HFF-Myc (cell line): ENCODE measurements at places on chromosomes 7 and 10.

DNA sequence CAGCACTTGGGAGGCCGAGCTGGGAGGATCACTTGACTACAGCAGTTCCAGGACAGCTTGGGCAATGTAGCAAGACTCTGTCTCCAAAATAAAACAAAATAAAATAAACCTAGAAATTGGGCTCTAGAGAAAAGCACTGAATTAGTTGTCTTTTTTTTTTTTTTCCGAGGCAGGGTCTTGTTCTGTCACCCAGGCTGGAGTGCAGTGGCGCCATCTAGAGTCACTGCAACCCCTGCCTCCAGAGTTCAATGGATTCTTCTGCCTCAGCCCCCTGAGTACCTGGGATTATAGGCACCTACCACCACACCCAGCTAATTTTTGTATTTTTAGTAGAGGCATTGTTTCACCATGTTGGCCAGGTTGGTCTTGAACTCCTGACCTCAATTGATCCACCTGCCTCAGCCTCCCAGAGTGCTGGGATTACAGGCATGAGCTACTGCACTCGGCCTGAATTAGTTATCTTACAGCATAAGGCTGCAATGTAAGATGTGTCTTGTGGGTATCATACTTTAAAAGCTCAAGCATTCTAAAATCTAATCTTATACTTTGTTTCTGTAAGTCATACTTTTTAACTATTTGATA, 12.8 kb downstream of the MEIG1 start:
- DNase-seq, result no peak

DNA sequence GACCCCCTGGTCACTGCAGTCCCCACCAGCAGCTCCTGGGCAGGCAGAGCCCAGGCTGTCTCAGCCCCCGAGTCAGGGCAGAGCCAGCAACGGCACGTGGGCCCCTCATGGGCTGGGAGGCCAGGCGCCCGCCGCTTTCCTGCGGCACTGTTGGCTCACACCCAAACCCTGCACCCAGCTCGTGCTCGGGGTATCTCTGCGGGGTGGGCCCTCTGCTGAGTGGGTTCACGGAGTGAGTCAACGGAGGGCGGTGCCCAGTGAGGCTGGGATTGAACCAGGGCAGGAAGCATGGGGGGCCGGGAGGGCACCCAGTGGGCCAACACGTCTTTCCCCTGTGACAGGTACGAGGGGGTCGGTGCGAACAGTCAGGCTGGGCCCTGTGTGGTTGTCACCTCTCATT, 28.9 kb downstream of the ADAP1 start:
- no peak for DNase-seq

- DNase-seq, result no peak
Measured at GRCh38 chr10:124728071-124728829, 15.9 kb downstream of the FAM53B start.

- DNase-seq, result no peak
Measured at GRCh38 chr7:14720785-14721184, 181.8 kb downstream of the DGKB start.

DNA sequence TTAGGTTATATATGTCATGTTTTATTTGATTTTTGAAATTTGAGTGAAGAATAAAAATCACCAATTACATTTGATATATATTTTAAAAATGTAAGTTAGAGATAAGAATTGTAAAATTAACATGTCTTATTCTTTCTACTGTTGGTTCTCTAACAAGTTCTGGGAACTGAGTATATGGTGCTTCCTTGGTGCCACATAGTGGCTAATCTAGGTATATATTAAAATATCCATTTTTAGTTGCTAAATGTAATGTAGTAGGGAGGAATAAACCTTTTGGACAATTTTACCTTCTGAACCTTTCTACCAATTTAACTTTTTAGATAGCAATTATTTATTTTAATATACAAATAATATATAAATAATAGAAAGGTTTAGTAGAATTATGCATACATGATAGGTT, 17.5 kb downstream of the CFAP69 start:
- no peak for DNase-seq

DNA sequence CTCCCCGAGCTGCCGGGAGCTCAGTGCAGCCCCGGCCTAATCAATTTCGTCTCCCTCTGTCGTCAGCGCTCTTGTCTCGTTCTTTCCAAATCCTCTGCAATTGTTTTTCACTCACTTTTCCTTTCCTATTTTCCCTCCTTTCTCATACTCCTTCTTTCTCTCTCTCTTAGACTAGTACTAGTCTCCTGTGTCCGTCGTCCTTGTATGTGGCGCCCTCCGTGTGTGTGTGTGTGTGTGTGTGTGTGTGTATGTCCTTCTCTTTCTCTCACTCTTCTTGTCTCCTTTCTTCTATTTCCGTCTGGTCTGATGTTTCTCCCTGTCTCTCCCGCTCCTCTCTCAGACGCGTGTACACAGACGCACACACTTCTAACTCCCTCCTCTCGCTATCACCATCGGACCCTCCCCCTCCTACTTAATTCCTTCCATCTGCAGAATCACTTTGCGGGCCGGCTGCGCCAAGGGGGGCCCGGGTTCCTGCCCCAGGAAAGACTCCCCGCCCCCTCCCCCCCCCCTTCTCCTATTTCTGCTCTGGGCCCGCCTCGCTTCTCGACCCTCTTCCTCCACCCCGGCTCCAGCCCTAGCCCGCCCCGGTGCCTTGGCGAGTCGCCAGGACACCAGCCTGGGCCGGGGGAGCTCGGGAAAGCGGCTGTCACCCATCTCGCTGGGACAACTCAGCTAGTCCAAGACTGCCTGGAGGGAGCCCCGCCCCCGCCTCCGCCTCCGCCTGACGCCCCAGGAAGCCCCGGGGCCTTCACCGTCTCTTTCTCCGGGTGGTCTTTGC, 743 bp upstream of the ZCCHC24 start:
- DNase-seq, result peak; percentile 62

DNA sequence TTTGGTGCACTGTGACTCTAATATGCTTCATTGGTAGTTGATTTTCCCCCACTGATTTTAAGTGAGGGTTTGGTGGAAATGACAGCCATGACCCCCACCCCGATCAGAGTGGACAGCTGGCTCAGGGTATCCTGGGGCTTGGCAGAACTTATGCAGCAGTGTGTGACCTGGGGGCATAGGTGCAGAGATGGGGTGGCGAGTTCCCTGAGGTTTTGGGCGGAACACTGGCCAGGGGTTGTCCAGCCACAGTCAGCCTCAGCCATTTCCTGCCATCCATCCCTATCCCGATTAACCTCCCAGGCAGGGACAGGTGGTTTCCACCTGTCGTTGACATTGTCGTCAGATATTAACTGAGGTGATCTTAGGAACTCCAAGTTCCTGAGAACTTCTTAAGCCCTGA, 155.8 kb upstream of the CHST15 start:
- DNase-seq, result no peak

DNA sequence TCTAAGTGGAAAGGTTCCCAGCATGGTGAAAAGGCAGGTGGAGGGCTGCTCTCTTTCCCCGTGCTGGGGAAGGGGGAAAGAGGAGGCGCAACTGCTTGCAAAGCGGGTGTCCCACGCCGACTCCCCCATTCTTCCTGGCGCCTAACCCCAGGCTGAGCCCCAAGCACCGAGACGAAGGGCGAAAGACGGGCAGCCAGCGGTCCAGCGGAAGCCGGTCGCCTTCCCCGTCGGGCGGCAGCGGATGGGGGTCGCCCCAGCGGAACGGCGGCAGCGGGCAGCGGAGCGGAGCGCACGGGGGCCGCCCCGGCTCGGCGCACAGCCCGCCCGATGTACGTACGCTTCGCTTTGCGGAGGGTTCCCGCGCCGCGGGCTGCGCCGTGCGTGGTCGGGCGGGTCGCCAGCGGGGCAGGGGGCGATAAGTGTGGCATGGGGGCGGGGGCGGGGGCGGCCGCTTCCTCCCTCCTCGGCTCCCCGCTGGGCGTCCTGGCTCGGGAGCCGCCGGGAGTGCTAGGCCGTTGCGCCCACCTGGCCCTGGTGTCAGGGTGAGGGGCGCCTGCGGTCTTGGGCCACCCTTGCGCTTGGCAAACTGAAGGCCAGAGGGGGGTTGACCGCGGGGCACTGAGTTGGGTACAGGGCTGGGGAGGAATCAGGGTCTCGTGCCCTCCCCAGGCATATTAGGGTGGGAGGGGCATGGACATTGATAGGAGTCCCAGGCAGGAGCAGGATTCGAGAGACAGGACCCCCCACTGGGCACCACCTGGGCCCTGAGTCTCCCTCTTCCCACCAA, 35.2 kb upstream of the HSPB1 start:
- DNase-seq, result no peak

DNA sequence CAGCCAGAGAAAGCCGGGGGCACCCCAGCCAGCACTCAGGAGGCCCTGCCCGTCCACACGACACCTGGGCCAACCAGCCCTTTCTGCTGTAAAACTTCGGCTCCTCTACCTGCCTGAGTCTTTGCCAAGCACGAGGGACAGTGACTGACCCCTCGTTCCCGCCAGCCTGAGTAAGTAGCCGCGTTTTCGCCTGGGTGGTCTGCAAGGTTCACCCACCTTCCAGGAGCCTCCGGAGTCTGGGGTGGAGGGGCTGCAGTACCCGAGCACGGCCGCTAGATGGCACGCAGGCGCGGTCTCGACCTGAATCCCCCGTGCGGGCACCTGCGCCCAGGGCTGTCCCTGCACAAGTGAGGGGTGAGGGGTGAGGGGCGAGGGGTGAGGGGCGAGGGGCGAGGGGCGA, 192.7 kb downstream of the PTPRN2 start:
- no peak for DNase-seq

DNA sequence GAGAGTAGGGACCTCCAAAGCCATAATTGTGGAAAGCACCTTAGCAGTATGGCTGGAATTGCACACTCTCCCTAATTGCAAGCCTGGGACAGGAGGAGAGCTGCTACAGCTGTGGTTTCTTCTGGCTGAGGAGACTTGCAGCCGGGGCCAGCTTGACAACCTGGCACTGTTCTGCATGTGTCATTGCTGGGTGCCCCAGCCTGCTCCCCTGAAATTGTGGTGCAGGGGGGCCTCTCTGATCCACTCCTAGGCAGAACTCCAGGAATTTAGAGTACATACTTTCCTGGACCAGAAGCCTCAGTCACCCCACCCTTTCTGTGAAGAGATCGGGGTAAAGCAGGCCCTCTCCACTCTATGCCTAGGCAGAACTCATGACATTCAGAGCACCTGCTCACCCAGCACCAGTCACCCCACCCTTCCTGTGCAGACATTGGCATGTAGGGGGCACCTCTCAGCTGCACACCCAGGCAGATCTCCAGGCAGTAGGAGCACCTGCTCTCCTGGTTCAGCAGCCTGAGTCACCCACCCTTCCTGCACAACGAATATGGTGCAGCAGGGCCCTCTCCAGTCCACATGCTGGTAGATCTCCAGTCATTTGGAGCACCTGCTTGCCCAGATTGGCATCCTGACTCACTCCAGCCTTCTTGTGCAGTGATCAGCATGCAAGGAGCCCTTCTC, 34.4 kb upstream of the DYNC1I1 start:
- no peak for DNase-seq

DNA sequence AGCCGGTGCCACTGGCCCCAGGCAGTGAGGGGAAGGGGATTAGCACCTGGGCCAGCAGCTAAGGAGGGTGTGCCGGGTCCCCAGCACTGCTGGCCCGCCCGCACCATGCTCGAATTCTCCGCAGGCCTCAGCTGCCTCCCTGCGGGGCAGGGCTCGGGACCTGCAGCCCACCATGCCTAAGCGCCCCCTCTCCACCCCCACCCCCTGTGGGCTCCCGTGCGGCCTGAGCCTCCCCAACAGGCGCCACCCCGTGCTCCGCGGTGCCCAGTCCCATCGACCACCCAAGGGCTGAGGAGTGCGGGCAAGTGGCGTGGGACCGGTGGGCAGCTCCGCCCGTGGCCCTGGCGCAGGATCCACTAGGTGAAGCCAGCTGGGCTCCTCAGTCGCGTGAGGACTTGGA, 144.8 kb upstream of the CDCA7L start:
- no peak for DNase-seq

GRCh38 chr7:27156508-27156898, at the start of gene HOXA7:
TSS of gene HOXA7 (minus strand) at chr7:27156675. CDS start at chr7:27156545, 130 bp downstream.
- DNase-seq, result no peak

DNA sequence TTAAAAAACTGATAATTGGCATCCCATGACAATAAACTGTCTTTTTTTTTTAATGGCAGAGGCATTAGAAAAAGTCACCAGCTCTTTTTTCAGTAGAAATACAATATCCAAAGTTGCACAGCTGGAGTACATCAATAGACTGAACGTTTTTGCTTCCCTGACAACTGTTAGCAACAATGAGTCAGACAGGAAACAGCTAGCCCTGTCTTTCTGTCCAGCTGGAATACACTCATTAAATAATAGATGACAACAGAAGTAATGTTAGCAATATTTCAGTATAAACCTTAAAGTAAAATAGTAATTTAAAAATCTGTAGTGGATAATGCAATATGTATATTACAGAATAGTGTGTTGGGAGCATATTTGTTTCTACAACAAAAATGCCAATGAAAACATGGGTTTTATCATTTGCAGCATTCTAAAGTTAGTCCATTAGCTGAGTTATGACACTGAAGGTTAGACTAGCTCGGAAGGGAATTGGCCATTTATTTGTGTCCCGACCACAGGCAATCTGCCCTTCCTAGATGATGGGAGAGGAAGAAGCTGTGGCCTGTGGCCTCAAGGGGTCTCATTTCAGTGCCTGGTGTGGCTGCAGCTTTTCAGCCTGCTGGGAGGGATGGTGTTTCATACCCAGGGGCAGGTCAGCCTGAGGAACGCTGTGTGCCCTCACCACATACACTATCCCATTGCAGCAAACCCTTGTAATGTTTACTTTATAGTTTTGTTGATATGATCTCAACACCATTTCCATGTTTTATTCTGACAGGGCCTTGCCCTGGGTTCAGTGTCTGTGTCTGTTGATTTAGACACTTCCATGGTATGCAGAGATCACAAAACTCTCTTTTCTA, 173.3 kb downstream of the SLC16A9 start:
- peak; percentile 75 for DNase-seq

DNA sequence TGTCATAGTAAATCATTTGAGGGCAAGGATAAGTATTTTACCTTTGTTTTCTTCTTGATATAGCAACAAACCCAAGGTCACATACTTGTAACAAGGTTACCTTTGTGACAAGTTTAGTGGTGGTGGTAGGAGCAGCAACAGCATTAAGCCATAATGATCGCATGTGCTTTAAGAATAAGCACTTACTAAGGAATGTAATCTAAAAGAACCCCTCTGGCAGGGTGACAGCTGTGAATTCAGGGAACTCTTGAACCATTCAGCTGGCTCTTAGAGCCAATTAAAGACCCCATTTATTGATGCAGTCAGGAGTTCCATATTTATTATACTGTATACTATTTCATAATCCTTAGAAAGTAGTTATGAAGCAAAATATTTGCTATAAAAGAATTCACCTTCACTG, 370.8 kb downstream of the EXOC4 start:
- no peak for DNase-seq

- no peak for DNase-seq
Measured at GRCh38 chr7:84981055-84981976, 205.5 kb downstream of the SEMA3D start.

GRCh38 chr7:123393623-123394022, 140.8 kb downstream of the IQUB start:
- DNase-seq, result no peak
